ENCODE measurements at places on chromosomes 2 and 18.

GRCh38 chr2:182426082-182426917 lies 536 bp downstream of the PDE1A start:
- DNase-seq: no peak

DNA sequence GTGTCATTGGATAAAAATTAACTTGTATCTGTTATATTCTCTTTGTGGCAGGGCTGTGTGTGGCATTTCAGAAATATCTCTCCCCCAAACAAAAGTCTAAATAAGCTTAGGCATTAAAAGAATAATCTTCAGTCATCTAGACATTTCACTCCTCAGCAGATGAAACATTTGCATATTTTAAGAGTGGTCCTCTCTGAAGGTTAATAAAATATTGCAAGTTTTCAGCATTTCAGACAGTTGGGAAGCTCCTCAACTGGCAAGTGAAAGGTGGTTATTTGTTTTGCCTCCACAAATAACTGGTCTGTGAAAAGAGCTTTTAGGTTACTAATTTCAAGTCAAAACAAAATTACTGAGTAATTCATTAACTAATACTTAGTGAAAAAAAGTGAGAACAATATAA lies 462.6 kb downstream of the EPHA4 start:
- DNase-seq: no peak

DNA sequence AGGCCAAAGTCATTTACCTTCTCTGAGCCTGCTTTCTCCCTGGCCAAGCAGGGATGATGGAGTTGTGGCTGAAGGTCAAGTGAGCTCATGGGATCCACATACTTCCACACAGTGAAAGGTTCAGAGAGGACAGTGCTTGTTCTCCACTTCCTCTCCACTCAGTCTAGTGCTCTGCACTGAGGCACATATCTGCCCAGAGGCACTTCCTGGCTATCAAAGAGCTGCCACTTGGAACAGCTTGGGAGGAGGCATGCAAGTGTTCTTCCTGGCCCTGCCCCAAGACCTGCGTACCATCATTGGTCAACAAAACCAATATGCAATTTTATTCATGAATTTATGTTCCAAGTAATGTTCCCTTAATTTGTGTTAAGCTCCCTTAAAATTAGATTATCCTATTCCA lies 71.9 kb downstream of the RNF152 start:
- no peak for DNase-seq

DNA sequence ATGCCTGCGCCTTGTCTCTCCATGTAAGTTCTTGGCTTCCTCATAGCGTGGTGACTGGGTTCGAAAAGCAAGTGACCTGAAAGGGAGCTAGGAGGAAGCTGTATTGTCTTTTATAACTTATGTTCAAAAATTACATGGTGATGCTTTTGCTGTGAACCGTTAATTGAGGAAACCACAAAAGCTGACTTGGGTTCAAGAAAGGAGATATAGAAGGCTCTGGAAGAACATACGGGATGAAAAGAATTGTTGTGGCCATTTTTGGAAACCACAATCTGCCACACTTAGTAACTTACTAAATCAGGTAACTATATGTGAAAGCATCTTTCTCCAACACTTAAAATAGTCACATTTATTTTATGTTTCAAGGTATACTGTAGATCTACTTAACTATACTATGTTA lies 177.0 kb upstream of the RBMS1 start:
- DNase-seq: no peak

- no peak for DNase-seq
These were observed 57.5 kb downstream of the KDM3A start for GRCh38 chr2:86498468-86499260.

DNA sequence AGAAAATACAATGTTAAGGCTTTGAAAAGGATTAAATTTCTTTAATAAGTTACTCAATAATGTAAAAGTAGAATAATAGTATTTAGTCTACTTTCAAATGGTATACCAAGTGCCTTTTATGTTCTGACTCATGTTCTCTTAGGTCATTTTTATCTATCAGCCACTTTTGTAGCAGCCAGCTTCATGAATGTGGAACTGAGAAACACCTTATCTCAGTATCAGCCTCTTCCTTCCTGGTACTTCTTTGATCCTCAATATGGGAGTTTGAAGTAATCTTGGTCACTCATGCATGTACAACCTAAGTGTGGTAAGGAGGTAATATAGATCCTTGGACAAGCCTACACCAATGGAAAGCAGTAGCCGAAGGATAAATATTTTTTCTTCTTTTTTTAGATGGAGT lies 180.4 kb upstream of the NRXN1 start:
- DNase-seq: no peak

DNA sequence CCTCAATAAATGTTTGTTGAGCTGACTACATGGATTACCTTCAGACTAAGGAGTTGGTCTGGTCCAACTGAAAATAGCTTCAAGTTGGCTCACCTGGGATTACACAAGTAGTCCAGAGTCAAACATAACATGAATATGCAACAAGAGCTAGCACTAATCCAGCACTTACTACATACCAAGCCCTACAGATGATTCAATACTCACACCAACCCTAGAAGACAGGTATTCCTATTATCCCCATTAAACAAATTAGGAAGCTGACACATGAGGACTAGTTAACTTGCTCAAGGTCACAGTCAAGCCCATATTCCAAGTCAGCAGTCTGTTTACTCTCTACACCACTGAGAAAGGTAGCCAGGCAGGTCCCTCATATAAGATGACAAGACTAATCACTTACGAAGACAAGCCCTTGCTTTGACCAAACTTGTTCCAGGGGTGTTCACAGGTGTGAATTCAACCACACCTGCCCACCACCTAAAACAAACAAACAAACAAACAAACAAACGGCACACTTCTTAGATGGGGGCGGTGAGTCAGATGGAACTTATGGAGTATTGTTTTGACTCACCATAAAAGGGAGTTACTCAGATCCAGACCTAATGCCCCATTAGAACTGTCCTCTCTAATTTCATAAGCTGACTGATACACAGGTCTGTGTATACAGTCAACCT lies 29.1 kb downstream of the TMEM131 start:
- DNase-seq: no peak

DNA sequence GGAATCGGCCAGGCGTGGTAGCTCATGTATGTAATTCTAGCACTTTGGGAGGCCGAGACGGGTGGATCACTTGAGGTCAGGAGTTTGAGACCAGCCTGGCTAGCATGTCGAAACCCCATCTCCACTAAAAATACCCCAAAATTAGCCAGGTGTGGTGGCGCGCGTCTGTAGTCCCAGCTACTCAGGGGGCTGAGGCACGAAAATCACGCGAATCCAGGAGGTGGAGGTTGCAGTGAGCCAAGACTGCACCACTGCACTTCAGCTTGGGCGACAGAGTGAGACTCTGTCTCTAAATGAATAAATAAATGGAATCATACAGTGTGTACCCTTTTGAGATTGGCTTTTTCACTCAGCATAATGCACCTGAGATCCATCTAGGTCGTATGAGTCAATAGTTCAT lies 19.4 kb upstream of the TTC39C start:
- no peak for DNase-seq

DNA sequence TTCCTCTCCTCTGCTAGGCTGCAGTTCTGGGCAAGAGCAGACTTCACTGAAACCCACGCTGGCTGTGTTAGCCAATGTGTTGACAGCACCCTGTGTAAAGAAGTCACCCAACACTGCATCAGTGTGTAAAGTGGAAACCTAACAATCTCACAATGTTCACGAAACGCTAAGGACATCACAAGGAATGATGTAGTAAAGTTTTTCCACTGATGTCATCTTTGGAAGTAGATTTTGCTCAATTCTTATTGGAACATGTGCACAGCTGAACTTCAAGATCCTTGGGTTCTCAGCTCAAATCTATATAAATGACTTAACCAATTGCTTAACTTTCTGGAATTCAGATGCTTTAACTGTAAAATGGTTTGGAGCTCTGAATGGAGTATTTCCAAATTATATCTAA lies 1112.5 kb downstream of the TSN start:
- no peak for DNase-seq

DNA sequence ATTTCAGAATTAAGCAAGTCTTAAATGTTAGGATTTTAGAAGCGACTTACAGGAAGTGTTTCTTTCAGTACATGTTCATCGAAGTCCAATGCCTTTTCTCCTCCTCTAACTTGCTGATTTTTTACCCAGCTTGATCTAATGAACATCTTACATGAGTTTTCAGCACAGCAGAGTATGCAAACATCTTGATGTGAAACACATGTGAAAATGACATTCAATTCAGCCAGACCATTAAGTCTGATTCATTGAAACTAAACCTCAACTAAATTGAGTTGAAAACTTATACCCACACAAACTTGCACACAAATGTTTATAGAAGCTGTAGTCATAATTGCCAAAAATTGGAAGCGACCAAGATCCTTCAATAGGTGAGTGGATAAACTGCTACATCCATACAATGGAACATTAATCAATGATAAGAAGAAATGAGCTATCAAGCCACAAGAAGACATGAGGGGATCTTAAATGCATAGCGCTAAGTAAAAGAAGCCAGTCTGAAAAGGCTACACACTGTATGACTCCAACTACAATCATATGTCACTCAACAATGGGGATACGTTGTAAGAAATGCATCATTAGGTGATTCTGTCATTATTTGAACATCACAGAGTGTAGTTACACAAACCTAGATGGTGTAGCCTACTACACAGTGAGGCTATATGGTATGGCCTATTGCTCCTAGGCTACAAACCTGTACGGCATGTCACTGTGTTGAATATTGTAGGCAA lies 18.5 kb downstream of the PSTPIP2 start:
- DNase-seq: no peak

DNA sequence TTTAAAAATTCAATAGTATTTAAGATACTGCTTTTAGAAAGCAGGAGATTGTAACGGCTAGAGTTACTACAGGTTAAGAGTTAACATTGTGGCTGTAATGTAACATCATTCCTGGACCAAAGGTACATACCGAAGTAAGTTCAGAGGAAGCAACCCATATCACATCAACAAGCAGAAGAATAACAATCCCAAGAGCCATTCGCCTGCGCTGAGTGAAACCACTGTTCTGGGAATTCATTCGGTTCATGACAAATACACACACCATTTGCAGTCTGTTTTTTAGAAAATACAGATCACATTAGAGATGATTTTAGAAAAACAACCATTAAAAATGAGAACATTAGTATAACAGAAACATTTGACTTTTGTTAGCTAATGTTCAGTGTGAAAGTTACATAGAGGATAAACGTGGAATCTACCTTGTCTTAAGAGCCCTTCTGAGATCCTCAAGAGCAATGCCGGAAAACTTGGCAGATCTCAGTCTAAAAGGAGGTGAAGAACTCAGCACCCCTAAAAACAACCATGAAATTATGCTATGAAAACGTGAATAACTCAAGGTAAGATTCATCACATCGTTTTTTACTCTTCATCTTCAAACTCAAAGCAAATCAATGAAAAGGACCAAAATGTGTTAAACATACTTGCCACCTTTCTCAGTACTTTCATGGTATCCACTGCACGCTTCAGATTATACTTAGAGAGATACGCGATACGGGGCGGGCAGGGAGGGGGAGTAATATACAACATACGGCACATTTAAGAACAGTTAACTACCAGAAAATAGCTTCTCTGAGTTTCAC lies 1.2 kb downstream of the SLC35F5 start:
- DNase-seq: no peak

GRCh38 chr2:181396256-181397123 lies 60.7 kb upstream of the ITGA4 start:
- DNase-seq: no peak

DNA sequence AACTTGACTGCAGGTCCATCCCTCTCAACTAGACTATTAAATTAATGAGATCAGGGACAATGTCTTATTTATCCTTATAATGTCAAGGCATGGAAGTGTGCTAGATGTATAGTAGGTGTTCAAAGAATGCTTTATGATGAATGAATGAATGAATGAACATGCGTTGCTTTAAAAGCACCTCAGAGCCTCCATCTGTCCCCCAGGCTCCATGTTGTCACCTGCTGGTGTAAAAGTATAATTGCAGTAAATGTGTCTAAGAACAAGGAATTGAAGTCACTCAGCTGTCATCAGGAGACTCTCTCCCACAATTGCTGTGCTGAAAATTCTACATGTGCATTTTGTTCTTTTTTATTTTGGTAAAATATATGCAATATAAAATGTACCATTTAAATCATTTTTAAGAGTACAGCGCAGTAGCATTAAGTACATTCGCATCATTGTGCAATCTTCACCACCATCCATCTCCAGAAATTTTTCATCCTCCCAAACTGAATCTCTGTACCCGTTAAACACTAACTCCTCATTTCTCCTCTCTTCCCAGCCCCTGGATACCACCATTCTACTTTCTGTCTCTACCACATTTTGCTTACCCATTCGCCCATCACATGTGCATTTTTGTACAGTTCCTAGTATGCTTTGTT lies 52.6 kb downstream of the GNAL start:
- no peak for DNase-seq

DNA sequence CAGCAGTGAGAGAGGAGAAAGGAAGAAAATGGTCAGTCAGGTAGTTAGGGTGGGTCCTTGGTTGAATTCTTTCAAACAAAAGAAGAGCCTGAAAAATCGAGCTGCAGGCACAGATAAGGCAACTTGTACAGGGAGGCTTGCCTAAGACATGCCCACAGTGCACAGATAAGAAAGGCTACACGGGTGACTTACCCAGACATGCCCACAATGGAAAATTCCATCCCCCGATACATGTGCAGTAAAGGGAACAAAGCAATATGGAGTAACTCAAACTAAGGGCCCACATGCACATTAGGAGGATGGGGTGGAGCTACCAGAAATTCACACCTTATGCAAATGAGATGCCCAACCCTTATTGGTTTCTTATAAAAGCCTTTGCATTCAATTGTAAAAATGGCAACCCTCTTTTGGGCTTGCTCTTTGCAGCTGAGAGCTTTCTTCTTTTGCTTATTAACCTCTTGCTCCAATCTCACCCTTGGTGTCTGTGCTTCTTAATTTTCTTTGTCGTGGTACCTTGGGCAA lies 110.3 kb upstream of the RMP24 start:
- DNase-seq: no peak

- DNase-seq: no peak
These were observed 88.3 kb downstream of the SLC8A1 start for GRCh38 chr2:40363631-40364030.

DNA sequence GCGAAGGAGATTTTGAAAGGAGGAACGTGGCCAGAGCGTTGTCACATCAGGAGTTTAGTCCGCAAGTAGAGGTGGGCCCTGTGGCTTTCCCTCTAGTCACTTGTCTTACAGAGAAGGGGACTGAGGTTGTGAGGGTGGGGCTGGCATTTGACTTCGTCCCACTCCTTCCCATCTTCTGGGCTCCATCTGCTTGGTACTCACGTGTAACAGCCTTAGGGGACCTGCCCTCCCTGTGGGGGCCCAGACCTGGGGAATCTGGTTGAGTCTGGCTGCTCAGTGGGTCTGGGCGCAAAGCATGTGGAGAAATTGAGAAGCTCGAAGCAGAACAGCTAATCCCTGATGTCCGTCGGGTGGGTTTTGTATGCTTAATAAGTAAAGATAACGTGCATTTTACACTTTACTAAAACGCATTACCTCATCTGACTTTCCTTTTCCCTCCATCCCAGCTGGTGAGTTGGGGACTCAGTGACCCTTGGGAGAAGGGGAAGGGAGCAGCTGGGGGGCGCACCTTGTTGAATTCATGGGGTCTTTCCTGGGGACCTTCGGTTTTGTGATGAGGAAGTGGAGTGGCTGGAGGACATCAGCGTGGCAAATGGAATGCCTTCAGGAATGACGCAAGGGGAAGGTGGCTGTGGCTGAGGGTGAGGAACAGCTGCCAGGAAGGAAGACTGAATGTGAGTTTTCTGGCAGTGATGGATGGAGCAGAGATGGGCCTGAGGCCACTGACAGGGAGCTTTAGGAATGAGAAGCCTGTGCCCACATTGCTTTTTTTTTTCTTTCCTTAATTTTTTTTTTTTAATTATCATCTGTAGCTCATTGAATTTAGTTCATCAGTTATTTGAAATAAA lies 44.8 kb downstream of the ASAP2 start:
- DNase-seq: no peak

- no peak for DNase-seq
These were observed 271.0 kb downstream of the TNS1 start for GRCh38 chr2:217731805-217732204.
